ENCODE measurements at places on chromosomes 1 and 21.

DNA sequence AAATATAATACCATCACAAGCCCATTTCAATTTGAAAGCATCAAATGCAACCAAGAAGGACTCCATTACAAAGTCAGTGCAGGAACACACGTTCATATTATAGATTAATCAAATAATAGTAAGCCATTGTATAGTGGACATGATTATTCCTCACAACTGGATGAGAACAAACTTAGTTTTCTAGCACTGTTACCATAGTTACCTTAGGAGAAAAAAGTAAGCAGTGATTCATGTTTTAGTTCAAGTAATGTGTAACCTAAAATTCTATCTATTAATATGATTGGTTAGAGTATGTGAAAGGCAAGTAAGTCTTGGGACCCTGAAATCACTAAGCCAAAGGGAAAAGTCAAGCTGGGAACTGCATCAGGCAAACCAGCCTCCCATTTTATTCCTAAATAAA is 15.2 kb downstream of the SSX2IP start:
- DNase-seq, result no peak

GRCh38 chr21:35051287-35051818 is 2.3 kb upstream of the RUNX1 start:
- DNase-seq, result no peak

GRCh38 chr1:159055181-159055641 is 21.4 kb downstream of the AIM2 start:
- no peak for DNase-seq

- DNase-seq, result no peak
Observed at GRCh38 chr1:14552246-14552965, 46.1 kb upstream of the KAZN start.

DNA sequence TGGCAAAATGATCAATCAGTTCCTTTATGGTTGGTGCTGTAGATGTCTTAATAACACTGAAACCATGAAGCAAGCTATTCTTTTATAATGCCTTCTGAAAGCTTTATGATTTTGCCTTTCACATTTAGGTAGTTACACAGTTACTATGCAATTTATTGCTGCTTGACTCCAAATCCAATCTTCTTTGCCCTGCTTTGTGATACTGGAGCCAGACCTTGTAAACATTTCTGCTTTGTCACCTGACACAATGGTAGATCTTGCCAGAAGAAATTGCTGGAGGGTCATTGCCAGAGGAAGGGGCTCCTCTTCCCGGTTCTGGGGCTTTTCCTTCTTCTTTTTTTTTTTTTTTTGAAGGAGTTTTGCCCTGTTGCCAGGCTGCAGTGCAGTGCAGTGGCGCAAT is 40.5 kb upstream of the KLF17 start:
- no peak for DNase-seq

GRCh38 chr21:33688353-33688752 is 46.1 kb downstream of the ITSN1 start:
- DNase-seq, result no peak

DNA sequence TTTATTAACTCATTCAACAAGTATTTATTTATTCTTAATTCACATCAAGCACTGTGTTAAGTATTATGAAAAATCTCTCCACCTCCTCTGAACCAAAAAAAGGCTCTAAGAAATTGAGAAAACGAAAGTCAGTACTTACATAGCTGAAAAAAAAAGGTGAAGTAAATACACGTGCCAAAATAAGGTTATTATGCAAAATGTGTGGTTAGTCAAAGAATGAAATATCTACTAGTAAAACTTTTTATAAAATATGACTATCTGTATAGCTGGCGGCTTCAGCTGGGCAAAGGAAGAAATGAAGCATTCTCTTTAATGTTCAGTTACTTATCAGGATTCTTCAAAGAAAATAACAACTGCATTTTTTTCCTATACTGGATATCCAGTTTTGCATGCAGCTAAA is 35.5 kb upstream of the ASPM start:
- no peak for DNase-seq

- DNase-seq, result no peak
Observed at GRCh38 chr1:12083766-12084165, 20.7 kb downstream of the TNFRSF8 start.

GRCh38 chr1:217039926-217040325 is 316.7 kb upstream of the ESRRG start:
- no peak for DNase-seq

DNA sequence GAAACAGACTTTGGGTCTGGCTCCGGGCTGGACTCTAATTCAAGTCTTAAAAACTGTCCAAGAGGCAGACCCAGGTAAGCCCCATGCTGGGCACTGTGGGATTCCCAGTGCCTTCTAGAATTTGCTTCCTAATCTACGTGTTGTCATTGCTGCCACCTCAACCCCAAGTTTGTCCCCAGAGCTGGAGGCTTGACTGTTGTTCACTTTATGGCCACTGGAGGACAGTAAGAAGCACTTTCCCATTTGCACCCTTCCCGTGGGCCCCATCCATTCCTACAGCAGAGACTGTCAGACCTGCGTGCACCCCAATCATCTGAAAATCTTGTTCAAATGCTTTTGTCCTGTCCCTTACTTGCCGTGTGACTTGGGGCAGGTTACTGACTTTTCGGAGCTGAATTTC is 29.4 kb upstream of the VASH2 start:
- no peak for DNase-seq

DNA sequence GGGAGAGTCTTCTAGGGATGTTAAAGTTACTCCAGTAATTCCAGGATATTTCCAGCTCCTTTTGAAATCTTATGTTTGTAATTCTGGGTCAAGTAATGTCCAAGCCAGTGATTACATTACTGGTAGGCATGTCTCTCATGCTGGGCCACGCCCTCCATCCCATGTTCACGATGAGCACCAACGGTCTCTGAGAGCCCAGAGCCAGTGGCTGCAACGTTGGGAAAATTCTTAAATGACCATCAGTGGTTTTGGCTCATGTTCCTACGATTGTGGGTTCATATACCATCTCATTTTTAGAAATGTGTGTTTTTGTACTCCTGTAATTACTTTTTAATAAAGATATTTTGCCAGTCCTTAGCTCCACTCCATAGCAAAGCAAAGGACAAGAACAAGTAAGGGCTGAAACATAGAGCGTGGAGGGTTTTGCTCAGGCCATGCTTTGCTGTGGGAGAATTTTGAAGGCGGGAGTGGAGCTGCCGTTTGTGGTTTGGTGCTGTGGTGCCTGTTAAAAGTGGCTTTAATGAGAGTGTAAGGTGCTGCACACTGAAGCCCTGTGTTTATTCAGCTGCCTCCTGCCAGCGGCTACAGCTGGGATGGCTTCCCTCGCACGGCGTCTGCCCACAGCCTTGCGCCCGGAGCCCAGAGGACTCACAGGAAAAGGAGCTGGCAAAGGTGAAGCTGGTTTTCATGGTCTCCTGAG is 28.9 kb downstream of the VANGL1 start:
- DNase-seq, result peak; percentile 88

DNA sequence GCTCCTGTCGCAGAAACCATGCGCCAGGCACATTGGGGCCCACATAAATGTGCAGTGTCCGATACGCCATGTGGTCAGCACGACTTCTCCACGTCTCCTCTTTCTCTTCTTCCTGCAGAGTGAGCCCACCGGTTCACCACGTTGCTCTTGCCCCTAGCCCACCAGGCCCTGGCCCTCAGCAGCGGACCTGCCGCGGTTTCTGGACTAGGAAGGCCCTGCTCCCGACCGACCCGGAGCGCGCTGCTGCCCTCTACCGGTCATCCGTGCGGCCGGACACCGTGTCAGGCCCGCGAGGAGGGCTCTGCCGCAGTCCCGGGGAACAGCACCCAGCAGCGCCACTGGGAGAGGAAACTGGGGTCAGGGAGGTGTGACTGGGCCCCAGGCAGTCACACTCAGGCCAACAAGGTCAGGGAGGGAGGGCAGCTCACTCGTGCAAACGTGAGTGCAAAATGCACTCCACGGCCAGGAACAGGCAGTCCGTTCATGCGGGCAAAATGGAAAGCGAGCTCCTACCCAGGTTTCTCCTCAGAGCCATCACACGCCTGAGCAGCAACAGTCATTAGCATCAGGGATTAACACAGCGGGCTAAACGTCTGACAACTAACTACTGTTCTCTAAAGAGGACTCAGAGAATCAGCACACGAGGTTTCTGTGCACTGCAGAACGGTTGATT is 13.7 kb downstream of the TLR5 start:
- DNase-seq, result no peak

DNA sequence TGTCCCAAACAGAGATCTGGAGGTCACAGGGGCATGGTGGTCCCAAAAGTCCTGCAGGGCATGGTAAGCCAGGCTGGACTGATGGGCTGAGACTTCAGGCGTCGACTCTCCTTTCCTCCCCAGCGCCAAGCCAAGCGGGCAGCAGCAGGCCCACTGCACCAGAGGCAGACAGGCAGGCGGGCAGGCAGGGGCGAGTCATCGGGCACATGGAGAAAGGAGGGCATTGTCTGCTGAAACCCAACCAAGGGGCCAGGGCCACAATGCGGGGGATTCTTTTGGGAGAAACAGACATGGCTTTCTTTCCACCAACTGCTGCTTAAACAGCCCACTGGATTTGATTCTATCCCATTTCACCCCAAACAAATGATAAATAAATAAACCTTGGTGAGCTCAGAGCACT is 46.2 kb downstream of the TRABD2B start:
- no peak for DNase-seq

- DNase-seq, result no peak
Observed at GRCh38 chr1:980602-981395, 1.1 kb downstream of the PERM1 start.

DNA sequence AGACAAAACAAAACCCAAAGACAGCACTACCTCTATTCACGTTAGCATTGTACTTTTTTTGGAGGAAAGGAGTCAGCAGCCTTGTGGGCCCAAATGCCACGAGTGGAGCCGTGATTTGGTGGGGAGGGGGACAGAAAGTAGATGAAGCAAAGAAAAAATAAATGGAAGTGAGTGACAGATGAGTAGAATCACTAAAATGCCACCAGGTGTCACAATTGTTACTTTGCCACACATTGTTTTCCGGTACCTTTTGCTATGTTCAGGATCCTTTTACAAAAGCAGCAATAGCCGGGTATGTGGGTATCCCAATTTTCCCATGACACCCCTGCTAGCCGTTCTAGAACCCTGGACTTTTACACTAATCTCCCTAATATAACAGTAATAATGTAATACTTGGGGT is 85.0 kb upstream of the AK4 start:
- DNase-seq, result no peak

DNA sequence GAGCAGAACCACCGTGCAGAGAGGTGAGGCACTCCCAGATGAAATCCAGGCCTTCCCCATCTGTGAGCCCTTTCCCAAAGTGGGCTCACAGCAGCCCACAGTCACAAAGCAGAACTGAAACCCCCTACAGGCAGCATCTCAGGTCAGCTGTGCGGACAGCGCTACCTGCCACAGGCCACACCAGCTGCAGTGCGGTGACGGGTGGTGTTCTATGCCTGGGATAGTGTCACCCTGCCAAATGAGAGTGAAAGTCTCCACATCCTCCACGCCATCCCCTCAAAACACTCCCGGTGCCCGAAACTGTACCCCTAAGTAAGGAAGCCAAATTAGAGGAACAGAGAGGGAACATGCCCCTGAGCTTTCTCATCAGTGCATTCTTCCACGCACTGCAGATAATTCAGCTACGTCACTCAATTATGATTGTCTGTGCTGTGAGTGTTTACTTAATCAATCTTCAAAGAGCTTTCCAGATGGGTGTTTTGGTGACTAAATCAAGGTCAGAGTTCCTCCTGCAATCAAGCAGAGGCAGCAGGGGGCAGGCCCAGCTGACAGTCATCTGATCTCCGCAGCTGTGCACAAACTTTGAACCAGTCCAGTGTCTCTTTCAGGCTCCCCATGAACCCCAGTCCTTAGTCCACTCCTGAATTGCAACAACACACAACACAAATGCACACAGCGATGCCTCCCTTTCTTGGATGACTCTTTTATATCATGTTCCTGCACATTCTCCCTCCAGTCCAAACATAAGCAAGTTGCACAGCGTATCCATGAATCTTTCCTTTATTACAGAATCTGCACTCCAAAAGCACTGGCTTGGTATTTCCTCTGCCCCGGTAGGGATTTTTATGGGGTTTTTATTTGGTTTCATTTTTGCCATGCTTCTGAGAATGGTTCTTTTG is 150.0 kb downstream of the TOMM20 start:
- DNase-seq, result no peak

DNA sequence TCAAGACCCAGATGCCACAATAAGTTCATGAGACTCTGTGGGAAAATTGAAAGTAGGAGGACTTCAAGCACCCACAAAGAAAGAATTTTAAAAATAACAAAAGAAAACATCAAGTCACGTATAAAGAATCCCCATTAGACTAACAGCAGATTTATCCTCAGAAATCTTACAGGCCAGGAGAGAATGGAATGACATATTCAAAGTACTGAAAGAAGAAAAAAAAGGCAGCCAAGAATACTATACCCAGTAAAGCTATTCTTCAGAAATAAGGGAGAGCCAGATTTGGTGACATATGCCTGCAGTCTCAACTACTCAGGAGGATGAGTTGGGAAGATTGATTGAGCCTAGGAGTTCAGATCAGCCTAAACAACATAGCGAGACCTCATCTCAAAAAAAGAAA is 84.3 kb upstream of the CD53 start:
- no peak for DNase-seq

DNA sequence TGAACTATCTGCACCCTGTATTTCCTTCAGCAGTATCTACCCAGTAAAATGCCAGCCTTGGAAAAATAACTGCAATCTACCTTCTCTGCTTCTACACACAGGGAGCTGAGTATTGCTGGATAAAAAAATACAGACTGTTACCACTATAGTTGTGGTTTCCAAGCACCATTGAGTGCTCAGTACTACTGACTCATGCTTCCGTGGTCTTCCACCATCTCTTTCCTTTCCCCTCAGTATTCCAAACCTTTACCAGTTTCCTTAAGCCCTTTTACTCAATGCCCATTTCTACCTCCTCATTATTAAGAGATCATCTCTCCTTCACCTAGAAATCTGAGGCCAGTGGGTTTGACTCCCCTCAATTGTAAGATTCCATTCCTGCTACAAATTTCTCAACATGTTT is 23.8 kb downstream of the GLMN start:
- no peak for DNase-seq
